T-helper 17 cell (primary cell): ENCODE measurements at places on chromosomes 2 and 18.

GRCh38 chr18:54945576-54946125, 13.6 kb downstream of the CCDC68 start:
- DNase-seq, result no peak

GRCh38 chr2:18169121-18169892, 290.8 kb downstream of the KCNS3 start:
- no peak for DNase-seq

GRCh38 chr2:227861011-227861410, 10.4 kb upstream of the DAW1 start:
- DNase-seq, result no peak

- no peak for DNase-seq
These were observed 111.6 kb upstream of the GCFC2 start for GRCh38 chr2:75822336-75822735.

DNA sequence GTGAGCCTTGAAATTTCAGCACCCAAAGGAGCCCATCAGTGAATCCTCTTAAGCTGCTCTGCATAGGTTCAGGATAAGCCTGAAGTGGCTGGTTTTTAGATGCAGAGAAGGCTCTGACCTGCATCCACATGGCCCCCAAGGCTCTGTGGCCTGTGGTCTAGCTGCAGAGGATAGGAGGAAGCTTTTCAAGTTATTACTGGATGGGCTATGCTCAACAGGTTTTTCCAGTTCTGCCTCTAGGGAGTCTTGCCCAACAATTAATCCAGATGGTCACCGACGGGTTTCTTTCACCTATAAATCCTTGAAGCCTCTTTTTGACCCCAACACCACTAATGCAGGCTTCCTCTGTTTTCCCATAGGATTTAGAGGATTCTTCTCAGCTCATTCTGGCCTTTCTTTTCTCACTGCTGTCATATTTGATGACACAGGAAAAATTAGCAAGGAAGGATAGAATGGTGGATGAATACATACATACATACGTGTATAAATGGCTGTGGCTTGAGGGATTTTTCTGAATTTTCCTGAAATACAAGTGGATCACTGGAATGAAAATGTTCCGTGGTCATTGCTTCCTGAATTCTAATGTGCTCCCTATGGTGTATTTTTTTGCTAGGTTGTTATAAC, 52.2 kb upstream of the BCL2L11 start:
- DNase-seq, result no peak

DNA sequence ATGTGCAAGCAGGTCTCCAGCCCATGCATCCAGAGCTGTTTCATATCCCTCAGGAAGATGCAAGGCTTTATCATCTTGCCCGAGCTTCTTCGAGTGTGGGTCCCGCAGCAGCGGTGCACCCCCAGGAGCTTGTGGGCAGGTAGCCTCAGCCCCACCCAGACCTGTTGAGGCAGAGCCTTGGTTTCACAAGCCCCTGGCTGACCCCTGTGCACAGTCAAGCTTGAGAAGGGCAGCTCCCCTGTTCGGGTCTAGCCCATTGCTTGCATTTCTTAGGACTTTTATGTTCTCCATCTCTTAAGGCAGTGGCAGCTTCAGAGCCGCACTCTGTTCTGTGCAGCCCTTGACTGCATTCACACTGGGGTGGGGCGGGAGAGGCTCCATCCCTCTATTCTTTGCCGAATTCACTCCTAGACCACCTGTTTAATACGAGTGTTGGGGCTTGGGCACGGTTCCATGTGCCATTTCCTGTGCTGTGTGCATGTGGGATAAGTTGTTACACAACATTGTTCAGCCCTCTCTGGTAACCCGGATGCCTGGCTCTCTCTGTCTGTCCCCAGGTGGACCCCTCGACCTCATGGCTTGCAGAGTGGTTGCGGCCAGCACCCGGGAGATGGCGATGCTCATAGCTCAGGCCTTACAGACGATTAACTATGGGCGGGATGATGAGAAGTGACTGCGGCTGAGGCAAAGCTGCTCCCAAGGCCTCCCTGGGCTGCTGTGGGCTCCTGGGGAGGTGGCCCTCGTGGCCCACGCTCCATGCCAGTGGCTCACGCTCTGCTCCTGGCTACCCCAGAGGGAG, 48.7 kb downstream of the IMPA2 start:
- no peak for DNase-seq

GRCh38 chr2:200081236-200081635, 125.9 kb downstream of the MAIP1 start:
- no peak for DNase-seq

DNA sequence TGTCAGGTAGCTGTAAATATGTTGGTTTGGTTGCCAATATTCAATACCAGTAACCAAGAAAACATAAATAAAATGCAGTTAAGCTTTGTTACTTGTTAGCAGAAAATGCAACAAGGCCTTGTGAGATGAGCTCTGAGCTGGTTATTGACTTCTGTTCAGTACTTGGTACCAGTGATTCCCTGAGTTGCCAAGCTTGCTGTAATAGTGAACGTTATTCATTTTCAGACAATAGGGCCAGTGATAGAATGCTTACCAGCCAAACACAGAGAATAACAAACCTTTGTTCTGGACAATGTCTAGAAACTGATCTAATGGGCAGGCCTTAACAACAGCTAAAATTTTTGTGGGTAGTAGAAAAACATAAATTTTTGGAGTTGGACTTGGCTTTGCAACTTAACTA, 29.5 kb downstream of the RASGRP3 start:
- no peak for DNase-seq

GRCh38 chr2:179441551-179441950, 176.9 kb upstream of the SESTD1 start:
- no peak for DNase-seq

GRCh38 chr18:10131081-10131459, 217.3 kb downstream of the VAPA start:
- no peak for DNase-seq

DNA sequence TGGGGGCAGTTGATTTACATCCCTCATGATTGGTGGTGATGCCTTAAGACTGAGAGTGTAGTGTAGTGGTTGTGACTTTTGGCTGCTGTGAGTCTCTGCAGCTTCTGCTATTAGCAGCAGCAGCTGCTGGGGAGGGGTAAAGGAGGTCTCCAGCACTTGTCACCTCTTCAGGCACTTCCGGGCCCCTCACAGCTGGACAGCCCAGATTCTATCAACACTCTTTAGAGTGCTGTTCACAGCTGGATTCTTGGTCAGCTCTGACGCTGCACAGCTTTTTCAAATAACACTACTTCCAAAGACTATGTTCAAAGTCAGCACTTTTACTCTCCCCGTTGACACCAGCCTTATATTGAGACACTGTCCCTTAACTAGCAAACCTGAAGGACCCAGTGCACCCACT, 396.0 kb downstream of the MEIS1 start:
- no peak for DNase-seq

- no peak for DNase-seq
These were observed 130.2 kb downstream of the INHBB start for GRCh38 chr2:120476141-120476540.

- DNase-seq, result no peak
These were observed 184.8 kb upstream of the SP5 start for GRCh38 chr2:170530284-170530745.

GRCh38 chr2:54672590-54673456, 50.6 kb upstream of the EML6 start:
- no peak for DNase-seq

DNA sequence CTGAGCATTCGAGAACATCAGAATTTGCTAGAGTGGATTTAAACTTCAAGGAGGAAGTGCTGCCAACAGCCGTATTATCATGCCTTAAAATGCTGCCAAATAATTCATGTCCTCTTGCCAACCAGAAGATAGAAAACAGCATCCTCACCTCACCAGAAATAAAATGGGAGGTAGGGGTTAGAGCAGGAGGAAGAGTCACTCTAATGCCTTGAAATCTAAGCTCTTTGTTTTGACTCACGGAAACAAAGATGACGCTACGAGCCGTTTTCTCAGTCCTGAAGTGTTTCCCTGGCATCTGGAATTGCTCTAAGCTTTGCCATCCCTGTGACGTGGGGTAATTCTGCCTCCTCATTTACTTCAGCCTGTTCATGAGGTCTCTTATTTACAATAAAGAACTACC, 97.1 kb downstream of the PRPF40A start:
- DNase-seq, result no peak

DNA sequence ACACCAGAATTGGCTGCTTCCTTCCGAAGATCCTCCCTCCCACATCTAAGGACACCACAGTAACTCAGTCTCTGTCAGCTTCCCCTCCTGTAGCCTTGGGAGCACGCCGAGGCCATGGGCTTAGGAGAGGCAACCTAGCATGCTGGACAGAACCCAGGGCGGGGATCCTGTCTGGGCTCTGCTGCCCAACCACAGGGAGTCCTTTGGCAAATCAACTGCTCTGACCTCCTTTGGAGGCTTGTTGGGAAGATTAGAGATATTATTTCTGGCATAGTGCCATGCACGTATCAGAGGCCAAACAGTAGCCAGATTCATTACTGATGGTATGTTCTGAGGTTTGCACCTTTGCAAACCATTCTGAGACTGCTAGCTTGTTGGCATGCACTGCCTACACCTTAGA, 262.7 kb upstream of the EPAS1 start:
- no peak for DNase-seq
